NCI-H1048 (cell line): ENCODE measurements at places on chromosomes 4 and X.

DNA sequence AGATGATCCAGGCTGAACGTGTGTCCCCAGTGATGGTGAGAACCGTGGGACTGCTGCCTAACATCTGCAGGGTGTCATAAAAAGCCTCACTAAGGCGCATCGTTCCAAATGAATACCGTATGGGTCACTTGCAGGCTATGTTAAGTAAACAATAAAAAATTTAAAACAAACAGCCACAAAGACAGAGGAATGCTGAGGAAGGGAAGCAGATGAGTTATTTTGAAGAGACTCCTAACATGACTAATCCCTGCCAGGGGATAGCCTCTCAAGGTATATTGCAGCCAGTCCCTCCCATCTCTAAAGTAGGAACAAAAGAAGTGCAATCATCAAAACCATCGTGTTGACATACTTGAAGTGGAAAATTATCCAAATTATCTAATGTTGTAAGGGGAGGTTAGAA lies 83.8 kb downstream of the UNC5C start:
- no peak for DNase-seq

GRCh38 chrX:145623453-145623852 lies 194.2 kb upstream of the SLITRK2 start:
- DNase-seq = no peak

DNA sequence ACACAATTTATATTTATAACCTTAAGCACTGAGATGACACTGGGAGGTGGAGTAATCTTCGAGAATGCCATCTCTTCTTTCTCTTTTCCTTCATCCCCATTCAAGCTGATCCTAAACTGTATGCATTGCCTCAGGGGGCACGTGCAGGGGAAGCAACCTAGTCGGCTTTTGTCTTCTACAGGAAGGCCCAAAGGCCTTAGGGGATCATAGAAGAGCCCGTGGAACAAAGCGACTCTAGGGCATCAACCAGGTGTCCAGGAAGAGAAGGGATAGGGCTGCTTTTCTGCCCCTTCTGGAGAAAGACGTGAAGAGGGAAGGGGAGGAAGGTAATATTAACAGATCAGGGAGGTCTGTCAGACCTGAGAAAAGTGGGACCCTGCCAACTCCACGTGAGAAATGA lies 6.9 kb upstream of the TLR8 start:
- DNase-seq = no peak

DNA sequence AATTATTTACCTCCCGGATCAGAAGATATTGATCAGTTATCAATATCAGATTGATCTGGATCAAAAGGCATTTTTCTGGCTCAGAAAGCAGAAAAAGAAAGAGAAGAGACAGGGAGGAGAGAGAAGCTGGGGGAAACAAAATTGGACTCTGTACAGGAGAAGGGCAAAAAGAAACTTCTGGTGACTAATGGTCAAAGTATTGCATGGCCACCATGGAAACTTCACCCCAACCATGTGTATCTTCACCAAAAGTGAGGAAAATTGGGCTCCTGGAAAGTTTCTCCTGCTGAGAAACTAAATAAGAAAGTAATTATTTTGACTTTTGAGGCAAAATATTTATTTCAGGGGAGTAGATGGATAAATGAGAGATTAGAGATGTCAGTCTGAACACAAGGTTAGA lies 33.9 kb downstream of the RNF150 start:
- DNase-seq = no peak

DNA sequence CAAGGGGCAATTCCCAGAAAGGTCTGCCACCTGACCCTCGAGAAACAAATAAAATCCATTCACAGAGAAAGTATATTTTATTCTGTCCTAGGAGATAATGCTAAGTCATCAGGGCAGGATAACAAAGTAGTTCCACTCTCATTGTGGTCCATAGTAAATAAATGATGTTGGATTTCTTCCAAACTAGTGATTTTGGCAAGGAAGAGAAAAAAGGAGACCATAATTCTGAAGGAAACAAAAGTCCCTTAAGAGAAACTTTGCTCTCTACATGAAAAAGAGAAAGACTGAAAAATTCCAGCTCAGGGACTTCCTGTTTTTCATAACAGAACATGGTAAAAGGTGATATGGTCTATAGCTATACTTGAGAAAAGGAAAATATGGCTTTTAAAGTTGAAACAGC lies 71.5 kb upstream of the DDX60 start:
- DNase-seq = no peak

DNA sequence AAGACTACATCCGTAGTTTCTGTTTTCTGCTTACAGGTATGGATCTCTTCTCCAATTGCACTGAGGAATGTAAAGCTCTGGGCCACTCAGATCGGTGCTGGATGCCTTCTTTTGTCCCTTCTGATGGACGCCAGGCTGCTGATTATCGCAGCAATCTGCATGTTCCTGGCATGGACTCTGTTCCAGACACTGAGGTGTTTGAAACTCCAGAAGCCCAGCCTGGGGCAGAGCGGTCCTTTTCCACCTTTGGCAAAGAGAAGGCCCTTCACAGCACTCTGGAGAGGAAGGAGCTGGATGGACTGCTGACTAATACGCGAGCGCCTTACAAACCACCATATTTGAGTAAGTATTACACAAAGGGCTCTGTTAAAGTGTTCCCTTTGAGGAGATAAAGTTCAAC lies 13.8 kb downstream of the PCDH10 start:
- DNase-seq = no peak

- DNase-seq = no peak
Measured at GRCh38 chrX:24601858-24602257, 45.3 kb downstream of the PCYT1B start.

GRCh38 chrX:149513825-149514428 lies 8.8 kb upstream of the IDS start:
- no peak for DNase-seq

DNA sequence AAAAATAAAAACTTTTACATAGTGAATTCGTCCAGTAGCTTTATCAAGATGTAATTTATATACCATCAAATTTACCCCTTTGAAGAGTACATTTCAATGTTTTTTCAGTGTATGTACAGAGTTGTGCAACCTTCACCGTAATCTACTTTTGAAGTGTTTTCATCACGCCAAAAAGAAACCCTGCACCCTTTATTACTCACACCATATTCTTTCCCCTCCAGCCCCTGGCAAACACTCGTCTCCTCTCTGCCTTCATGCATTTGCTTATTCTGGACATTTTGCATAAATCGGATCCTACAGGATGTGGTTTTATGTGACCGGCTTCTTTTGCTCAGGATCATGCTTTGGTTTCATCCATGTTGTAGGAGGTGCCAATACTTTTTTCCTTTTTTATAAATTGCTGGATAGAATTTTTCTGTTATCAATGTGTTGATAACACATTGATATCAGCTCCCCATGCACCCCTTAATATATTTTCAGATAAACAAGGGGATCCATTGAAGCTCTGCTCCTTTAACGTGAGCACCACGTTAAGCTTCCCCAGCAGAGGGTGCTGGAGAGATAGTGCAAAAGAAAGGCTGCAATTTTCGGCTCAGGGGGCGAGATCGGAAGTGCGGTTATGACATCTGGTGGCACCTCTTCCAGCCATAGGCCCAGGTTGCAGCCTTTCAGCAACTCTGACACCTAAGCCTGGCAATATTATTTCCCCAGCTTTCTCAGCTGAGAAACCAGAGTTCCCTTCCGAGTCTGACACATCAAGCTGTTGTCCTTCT lies 100.1 kb upstream of the VCX3B start:
- no peak for DNase-seq

DNA sequence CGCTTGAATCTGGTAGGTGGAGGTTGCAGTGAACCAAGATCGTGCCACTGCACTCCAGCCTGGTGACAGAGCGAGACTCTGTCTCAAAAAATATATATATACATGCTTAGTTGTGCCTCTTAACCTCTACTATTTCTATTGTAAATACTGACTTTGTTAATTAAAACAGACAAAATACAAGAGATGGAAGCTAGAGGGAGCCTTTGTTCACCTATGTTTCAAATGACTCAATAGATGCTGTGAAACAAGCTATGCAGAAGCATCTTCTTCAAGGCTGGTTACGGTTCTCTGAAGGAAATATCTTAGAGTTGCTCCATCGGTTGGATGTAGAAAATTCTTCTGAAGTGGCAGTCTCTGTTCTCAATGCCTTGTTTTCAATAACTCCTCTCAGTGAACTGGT lies 6.2 kb downstream of the NCAPG start:
- DNase-seq = no peak

- DNase-seq = no peak
Measured at GRCh38 chr4:97396605-97397004, 746.7 kb downstream of the STPG2 start.
